T47D (cell line): ENCODE measurements at places on chromosomes 6 and 20.

DNA sequence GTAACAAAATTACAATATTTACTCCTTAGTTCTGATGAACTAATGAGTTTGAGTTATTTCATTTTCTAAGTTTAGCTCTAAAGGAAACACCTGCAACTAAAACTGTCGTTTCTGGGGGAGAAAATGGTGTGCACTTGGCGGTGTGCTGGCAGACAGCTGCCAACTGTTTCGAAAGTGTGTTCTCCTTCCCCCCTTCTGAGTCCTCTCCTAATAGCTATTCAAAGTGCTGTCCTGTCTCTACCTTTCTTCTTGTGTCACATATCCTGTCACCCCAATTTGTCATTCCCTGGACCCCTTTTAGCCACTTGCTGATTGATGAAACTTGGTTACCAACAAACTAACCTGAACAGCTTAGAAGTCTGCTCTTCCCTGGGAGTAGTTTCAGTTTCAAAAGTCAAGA is 4.9 kb upstream of the UBE2J1 start:
- no peak for DNase-seq

DNA sequence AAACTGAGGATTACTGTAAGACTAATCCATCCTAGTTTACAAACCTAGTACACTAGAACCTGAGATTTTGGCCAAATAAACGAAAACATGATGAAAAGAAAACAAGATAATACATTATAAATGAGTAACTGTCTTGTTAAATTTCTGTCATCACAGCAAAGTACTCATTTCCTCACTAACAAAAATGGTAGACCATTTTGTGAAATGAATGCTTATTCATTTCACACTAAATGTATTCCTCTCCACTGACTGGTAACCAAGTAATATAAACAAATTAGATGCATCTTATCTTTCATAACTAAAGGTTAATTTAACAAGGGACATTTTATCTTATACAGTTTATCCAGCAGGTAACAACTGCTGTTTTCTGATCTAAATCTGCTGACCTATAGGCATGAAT is 143.7 kb downstream of the REV3L start:
- no peak for DNase-seq

GRCh38 chr20:15319439-15319838 is 982.0 kb upstream of the FLRT3 start:
- no peak for DNase-seq

DNA sequence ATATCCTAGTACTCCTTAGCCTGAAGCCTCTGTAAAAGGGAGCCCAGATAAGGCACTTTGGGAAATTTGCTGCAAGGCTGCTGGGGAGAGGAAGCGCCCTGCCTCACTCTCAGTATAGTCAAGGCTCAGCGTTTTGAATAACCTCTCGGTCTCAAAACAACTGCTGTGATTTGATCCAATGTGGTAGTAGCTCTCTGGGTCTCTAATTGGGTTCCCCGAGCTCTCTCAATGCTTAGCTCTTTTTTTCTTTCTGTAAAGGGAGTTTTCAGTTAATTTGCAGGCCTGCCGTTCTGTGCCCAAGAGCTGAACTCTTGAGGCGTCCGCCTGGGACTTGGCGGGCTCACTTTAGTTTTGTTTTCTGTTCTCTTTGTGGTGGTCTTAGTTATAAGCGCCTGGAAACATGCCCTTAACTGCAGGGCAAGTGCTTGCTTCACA is 41.2 kb downstream of the ZHX3 start:
- DNase-seq, result no peak

DNA sequence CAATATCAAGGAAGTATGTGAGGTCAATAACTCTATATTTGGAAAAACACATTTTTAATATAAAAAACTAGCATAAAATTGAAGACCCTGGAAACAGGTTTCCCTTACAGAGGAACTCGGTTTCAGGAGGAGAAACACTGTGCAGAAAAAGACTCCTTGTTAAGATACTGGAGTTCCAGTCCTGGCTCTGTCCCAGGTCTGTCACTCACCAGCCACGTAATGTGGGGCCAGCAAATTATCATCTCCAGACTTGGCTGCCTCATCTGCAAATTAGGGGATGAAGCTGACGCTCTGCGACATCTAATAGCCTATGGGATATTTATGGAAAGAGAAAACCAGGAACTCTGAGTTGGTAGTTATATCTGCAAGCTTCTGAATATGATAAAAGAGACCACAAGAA is 702.7 kb downstream of the EPHA7 start:
- DNase-seq, result no peak

DNA sequence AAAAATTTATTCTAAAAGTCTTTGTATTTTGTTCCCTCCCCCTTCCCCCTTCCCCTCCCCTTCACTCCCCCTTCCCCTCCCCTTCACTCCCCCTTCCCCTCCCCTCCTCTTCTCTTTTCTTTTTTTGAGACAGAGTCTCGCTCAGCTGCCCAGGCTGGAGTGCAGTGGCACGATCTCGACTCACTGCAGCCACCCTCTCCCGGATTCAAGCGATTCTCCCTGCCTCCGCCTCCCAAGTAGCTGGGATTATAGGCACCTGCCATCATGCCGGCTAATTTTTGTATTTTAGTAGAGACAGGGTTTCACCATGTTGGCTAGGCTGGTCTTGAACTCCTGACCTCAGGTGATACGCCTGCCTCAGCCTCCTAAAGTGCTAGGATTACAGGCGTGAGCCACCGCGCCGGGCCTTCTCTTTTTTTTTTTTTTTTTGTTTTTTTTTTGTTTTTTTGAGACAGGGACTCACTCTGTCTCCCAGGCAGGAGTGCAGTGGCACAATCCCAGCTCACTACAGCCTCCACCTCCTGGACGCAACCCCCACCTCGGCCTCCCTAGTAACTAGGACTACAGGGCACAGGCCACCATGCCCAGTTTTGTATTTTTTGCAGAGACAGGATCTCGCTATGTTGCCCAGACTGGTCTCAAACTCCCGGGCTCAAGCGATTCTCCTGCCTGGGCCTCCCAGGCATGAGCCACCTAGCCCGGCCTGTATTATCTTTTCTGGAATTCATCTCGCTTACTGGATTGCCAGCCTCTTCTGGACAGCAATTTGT is 1.1 kb upstream of the AFG1L start:
- DNase-seq, result no peak

DNA sequence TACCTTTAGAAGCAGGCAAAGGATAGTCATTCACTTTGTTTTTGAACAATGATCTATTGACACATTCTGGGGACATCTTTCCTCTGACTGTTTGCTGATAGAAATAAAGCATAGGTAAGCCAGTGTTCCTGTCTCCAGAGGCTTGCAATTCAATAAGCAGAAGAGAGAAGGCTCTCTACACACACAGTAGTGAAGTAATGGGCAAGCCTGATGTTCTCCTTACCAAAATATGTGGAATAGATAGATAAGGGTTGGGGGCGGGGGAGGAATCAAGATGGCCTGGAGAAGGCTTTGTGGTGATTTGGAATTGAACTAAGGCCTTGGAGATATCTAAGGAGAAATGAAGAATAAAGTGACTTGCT is 27.3 kb downstream of the PAQR8 start:
- no peak for DNase-seq

- DNase-seq, result no peak
Observed at GRCh38 chr6:120899932-120900331, 434.3 kb downstream of the TBC1D32 start.

DNA sequence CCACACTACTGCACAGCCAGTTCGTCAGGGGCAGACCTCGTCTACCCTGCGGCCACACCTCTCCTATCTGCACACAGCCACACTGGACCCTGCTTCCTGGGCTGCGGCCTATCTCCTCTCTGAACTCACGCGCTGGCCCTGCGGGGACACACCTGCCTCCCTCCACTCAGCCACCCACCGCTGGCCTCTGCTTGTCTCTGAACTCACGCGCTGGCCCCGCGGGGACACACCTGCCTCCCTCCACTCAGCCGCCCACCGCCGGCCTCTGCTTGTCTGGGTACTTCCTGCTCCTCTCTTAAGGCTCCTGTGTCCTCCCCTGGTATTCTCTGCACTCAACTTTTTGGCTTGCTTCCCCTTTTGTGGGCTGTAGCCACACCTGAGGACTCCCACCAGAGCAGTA is 52.3 kb downstream of the HUS1B start:
- no peak for DNase-seq

GRCh38 chr6:44660561-44661220 is 273.2 kb downstream of the CDC5L start:
- no peak for DNase-seq

DNA sequence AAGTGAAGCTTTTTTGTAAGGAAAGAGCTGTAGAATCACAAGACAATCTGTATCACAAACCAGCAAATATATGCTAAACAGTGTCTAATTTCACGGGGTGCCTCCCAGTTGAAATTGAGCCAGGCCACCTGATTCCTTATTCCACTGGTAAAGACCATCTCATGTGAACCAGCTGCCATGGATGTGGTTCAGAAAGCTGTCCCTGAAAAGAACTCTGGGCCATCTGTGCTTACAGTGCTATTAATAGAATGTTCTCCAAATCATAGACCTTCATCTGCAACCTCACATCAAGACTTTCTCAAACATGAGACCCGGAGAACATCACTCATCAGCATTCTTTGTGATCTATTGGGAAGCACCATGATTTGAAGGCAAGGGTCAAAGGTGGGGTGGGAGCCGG is 89.7 kb downstream of the FBXO5 start:
- no peak for DNase-seq

GRCh38 chr20:19348582-19348981 is 136.1 kb downstream of the SLC24A3 start:
- no peak for DNase-seq

- DNase-seq, result no peak
Observed at GRCh38 chr6:149995971-149996370, 29.4 kb downstream of the RAET1L start.

GRCh38 chr20:38205001-38205400 is 39.9 kb upstream of the TGM2 start:
- no peak for DNase-seq

DNA sequence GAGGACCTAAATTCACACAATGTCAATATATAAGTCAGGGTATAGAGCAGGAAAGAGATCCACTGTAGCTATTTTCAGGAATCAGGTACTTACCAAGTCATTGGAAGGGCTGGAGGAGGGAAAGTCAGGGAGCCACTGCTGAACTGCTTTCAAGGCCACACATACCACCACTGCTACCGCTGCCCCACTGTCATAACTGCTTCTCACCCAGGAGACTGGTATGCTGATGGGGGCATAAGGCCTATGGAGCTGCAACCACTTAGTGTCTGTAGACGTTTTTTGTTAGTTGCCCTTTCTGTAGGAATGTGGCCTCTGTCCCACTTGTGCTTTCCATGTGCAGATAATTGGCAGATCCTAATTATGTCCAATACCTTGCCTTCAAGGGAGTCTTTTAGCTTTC is 5.4 kb downstream of the SMAP1 start:
- no peak for DNase-seq

- no peak for DNase-seq
Observed at GRCh38 chr6:13273931-13274706, 54.2 kb downstream of the TBC1D7 start.

DNA sequence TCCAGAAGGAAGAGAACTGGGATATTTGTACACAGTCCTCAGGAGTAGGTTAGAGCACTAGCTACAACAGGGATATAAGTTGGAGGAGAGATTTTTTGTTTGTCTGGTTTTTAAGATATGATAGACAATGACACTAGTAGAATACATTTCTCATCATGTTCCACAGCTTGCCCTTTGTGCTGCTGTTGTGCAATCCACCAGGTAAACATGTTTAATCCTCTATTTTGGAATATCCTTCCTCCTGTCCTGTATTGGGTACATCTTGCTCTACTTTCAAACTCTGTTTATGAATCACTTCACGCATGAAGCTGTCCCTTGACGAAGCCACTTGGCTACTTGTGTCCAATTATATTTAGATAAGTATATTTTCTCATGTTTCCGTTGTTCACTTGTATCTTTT is 153.6 kb upstream of the TENT5A start:
- DNase-seq, result no peak

GRCh38 chr6:128567029-128567428 is 46.6 kb upstream of the PTPRK start:
- no peak for DNase-seq

DNA sequence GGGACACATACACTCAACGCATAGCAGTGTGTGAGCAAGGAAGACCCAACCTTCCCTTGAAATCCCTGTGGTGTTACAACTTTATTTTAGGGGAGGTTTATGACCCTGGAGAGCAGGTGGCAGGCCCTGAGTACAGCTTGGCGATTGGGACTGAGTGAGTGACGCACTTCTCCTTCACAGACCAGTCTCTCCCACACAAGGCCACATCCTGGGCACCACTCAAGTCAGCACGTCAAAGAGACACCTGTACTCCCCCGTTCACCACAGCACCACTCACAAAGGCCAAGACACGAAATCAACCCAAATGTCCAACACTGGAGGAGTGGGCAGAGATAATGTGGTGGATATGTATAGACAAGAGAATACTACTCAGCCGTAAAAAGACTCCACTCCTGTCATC is 57.0 kb upstream of the FRMD1 start:
- no peak for DNase-seq

DNA sequence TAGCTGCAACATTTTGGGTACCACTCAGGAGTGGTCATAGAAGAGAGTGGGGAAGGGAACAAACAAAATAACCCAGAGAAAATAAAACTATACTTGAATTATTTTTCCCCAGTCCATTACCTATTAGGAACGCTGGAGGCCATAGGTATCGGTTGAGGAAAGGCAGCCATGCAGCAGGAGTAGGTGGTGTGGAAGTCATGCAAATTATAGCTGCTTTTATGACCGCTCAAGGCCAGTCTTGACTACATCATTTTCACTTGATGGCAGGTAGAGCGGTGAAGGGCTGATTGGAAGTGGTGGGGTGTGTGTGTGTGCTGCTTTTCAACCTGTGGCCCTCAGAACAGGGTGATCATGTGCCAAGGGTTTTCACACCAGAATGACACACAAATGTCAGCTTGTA is 36.5 kb upstream of the KIF13A start:
- no peak for DNase-seq

- peak; percentile 96 for DNase-seq
Observed at GRCh38 chr6:44058617-44059358, 68.5 kb downstream of the MRPL14 start.

DNA sequence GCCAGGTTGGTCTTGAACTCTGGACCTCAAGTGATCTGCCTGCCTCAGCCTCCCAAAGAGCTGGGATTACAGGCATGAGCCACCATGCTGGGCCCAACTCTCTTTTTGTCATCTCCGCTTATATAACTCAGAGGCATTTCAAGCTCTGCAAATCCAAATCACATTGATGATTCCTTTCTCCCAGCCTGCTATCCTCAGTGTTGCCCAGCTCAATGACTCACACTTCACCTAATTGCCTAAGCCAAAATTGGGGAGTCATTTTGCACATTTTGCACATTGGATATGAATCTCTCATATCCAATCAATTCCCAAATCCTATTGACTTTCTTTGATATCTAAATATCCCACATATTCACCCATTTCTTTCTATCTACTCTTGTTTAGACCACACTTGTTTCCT is 3.9 kb downstream of the UTRN start:
- DNase-seq, result no peak

GRCh38 chr6:114375541-114376192 is 32.8 kb upstream of the HS3ST5 start:
- no peak for DNase-seq

GRCh38 chr6:27836783-27837624 is 75.2 kb downstream of the OR2B2 start:
- peak; percentile 65 for DNase-seq

GRCh38 chr6:18327626-18328025 is 59.5 kb upstream of the RNF144B start:
- no peak for DNase-seq
